ENCODE measurements at places on chromosomes 11 and 22.

GRCh38 chr11:32819187-32819586 is 10.5 kb upstream of the PRRG4 start:
- no peak for DNase-seq

DNA sequence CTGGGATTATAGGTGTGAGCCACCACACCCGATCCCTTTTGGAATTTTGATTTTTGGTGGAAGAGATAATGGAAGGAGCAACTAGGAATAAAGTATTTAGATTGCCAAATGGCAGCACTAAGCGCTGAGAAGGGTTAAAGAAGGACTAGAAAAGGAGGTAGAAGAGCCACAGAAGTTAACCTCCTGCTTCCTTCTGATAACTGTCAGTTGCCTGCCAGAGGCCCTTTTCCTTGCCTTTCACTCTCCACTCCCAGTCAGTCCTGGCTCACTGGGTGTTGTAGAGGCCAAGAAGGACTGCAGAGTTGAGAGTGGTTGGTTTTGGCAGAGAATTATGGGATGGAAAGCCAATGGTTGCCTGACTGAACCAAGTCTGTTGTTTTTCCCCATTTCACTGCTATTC is 19.3 kb downstream of the ZC3H12C start:
- no peak for DNase-seq

- no peak for DNase-seq
Observed at GRCh38 chr11:9525116-9525515, 48.4 kb upstream of the WEE1 start.

GRCh38 chr22:35357883-35358621 is 22.8 kb upstream of the HMOX1 start:
- no peak for DNase-seq

DNA sequence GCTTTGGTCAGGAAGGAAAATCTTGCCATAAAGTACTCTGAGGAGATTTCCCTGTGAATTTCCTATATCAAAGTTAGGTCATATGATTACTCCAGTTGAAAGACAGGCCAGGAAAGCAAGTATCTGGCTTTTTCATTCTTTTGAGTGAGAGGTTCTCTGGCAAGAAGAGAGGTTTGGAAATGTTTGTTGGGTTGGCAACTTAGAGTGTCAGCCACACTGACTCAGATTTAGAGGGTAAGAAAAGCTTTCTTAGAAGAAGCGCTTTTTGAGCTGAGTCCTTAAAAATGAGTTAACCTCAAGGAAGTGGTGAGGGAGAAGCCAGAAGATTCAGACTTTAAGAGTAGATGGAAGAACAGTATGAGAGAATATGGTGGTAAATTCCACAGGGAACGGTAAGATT is 86.1 kb upstream of the BDNF start:
- DNase-seq = no peak

GRCh38 chr11:79201677-79202347 is 239.0 kb downstream of the TENM4 start:
- no peak for DNase-seq

DNA sequence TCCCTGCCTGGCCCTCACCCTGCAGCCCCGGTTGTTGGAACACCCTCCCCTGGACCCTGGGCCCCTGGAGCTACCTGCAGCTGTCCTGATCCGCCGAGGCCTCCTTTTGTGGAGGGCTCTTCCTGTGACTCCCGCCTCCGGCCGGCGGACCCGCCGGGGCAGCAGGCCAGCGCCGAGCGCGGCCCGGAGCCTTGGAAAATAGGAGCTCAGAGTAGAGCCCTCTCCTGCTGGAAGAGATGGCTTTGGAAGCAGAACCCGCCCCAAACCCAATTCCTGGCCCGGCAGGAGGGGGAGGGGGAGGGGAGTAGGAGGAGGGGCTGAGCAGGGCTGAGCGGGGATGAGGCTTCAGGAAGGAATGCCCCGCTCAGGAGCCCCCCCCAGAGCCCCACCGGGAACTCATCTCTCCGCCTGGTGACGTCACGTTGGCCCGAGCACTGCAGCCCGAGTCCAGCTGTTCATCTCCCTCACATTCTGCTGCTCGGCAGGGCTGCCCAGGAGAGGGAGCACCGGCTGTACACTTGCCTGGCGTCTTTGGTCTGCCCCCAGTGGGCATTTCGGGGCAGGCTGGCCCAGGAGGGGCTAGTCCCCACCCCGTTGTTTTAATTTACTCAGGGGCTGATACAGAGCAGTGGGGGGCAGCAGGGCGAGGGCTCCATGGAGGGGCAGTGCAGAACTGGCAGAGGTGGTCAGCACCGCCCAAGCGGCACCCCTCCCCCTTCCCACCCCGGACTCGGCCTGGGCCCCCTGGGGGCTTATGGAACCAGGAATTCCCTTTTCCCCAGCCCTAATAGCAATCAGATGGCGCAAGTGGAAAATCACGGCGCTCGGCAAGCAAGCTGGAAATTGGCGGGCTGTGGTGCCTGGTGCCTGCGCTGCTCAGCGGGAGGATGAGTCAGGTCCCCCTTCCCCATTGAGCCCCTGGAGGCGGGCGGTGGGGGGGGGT is at the start of gene MRGPRF:
MRGPRF (minus strand) TSS at position 238 of the 943 bp plus-strand sequence. CDS start 3,345 bp downstream, outside the sequence.
- peak; percentile 92 for DNase-seq

DNA sequence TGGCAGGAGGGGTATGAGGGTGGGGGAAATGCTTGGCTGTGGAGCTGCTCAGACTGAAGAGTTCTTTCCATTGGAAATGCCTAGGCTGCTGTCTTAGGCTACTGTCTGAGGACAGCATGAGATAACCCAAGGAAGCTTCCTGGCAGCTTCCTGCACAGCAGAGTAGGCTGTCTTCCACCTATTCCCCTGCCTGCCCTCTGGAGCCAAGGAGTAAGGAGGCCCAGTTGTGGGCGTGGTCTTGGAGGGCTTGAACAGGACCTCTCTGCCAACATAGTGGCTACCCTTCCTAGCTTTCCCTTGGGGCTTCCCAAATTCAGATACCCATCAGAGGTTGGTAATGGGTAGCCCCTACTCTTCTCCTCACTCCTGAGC is 25.9 kb downstream of the PHLDB1 start:
- no peak for DNase-seq

GRCh38 chr11:102343809-102344208 is 3.2 kb upstream of the BIRC2 start:
- DNase-seq = no peak
